ENCODE measurements at places on chromosomes 16 and 17. TPM values are rescaled to one million over a fixed set of nuclear protein-coding genes. Genes with fewer than 3 reads are reported as not detected.

- no peak for DNase-seq
These were observed 1.6 kb downstream of the TMEM114 start for GRCh38 chr16:8588682-8589056.

GRCh38 chr17:41937970-41938954 is 7.8 kb downstream of the ODAD4 start:
- DNase-seq: peak; percentile 55

- DNase-seq: no peak
These were observed 387.8 kb upstream of the SALL1 start for GRCh38 chr16:51538707-51539498.

The PTGES3L gene
- total RNA-seq: 48.4 TPM

GRCh38 chr16:51888534-51888933 is 658.4 kb downstream of the TOX3 start:
- no peak for DNase-seq

GRCh38 chr16:89749637-89750036 is 28.3 kb downstream of the ZNF276 start:
- peak; percentile 40 for DNase-seq

GRCh38 chr17:15265131-15265530 is at the start of gene PMP22:
Gene PMP22, minus strand, starts transcription at chr17:15265326. Its CDS starts 4,599 bp downstream, at chr17:15260727.
- peak; percentile 63 for DNase-seq

DNA sequence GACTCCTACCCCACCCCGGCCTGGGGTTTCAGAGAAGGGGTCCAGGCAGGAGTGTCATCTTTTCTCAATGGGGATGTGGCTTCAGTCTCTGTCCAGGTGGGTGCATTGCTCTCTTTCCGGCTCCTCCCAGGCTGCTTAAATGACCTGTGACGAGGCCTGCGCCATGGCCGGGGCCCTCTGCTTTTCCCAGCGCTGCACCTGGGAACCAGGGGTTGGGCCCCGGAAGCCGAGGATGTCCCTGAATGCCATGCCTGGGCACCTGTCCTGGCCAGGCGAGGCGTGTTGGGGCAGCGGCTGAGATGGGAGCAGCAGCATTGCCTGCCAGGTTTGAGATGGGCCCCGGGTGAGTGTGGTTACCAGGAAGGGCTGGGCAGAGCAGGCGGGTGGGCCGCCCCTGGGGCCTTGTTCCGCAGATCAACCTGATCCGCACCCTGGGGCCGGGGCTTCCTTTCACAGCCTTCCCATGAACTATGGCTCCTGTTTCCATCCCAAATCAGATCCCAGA is 147.4 kb downstream of the SEC14L1 start:
- no peak for DNase-seq

GRCh38 chr16:84829168-84829965 is 9.6 kb downstream of the CRISPLD2 start:
- DNase-seq: no peak

GRCh38 chr16:81688182-81688581 is 90.9 kb upstream of the PLCG2 start:
- DNase-seq: no peak

The SERPINF2 gene
- not detected for total RNA-seq

The CD300H gene
- total RNA-seq: 0.60 TPM

The MC1R gene
- total RNA-seq: 1.9 TPM

DNA sequence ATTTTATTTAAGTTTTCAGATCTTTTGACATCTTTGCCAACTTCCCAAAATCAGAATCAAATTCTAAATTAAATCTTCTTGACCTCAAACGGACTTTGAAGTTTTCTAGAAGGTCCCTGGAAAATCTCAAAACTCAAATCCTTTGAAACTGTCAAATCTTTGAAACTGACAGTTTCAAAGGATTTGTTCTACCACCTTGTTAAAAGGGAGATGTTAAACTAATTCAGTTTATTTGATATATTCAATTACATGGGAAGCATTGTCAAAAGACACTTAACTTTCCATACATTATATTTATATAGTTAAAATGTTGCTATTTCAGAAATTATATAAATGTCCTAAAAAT is 3.4 kb upstream of the DPEP1 start:
- no peak for DNase-seq

The C16orf46 gene
- total RNA-seq: 0.34 TPM

Data from heart left ventricle (tissue), 16 donors.